ENCODE measurements at places on chromosomes 3 and 15.

- DNase-seq: no peak
These were observed 78.5 kb downstream of the MRPL46 start for GRCh38 chr15:88388686-88389085.

DNA sequence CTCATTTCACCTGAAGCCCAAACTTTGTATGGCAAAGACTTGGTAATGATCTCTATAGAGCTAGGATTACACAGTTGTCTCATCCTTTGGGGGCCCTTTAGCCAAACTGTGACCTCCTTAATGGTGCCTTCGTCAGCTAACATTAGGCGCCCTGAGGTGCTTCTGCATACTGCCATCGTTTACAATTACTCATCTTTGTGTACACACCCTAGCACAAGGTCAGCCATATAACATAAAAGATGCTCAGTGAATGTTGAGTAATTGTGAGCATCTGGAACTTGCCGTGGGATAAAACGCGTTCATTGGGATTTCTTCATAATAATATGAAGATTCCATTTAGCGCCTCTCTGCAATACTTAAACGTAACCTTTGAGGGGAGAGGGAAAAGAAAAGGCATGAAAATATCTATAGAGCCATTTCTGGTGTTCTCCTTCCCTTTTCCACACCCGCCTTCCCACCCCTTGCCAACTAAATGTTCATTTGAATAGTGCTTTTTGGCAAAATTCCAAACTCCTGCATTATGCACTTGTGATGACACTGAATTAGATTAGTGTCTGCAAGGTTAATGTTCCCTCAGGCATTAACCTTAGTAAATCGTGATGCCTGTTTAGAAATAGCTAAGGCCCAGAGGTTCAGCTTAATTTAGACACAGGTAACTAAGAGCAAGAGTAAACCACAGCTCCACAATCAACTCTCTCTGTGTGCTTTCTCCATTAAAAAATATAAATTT lies 990 bp upstream of the ZNF148 start:
- no peak for DNase-seq

- DNase-seq: no peak
These were observed 72.9 kb downstream of the CD200 start for GRCh38 chr3:112405845-112406244.

DNA sequence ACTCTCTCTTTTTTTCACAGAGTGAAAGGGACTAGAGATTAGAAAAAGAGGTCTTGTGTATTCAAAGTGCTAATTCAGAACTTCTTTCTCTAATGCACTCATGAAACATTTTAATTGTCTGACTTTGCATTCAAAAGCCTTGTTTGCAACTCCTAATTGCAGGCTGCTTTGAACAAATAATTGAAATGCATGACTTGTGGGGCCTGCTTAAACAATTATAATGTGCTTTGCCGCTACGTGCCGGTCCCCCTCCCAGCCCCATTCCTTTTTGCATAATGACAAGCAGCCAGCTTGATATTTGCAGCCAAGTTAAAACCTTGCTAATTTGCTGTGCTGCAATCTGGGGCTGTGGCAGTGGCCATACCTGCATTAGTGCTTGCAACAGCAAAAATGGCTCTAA lies 114.5 kb downstream of the FOXB1 start:
- DNase-seq: no peak

DNA sequence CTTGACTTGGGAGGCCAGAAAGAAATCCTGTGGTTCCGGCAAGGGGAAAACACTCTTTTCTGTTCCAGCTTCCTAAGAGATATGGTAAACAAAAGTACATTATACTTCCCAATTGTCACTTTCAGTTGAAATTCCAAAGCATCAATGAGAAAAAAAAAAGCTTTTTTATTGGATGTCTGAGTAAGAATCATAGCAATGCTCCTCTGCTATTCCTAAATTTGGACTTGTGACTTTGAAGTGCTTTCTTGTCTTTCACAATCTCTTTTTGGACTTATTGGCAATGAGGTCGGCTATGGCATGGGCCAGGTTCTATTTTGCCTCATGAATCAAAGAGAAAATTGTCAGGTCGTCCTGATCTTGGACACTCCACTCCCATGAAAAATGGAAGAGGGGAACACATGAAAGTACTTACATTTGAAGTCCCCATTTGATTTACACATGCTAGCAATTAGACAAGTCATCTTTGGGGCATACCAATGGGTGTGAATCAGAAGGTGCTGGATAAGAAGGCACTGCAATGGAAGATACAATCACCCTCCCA lies 170.5 kb downstream of the GREM1 start:
- no peak for DNase-seq

DNA sequence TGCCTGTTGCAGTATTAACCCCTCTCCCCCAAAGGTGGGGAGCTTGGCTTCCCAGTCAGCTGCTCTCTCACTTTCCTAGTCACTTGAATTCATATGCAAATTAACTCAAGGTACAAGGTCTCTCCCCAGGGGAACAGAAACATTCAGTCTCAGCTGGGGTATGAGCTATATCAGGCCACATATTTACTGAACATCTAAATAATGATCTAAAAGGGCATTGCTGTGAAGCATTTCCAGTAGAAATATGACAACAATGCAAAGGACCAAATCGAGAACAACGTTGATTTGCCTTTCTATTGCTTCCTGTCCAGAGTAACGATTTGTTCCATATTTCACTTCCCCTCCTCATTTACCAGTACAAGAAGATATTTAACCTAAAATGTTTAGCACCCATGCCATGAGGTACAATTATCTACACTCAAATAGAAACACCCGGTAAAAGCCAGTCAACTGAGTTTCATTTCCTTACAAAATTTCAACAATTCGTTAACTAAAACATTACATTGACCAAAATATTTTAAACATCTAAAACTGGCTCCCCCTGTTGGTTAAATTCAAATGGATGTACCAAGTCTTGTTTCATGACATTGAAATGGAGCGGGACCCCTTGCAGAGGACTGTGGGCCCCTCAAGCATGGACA lies 36.5 kb upstream of the KLHL6 start:
- no peak for DNase-seq

DNA sequence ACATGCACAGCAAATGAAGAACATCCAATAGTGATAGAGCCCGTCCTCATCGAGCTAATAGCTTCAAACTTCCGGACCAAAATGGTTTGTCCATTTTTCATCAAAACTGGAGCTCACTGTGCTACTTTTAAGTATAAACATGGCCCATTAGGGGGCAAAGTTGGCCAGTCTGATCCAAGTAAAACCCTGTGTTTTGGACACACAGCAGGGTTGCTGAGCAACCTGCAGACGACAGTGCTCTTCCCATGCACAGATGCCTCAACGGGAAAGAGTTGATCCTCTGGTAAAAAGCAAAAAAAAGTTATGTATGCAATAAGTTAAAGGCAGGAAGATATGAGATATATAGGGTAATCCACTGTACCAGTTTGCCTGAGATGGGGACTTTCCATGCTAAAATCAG lies 244.0 kb upstream of the THBS1 start:
- no peak for DNase-seq

DNA sequence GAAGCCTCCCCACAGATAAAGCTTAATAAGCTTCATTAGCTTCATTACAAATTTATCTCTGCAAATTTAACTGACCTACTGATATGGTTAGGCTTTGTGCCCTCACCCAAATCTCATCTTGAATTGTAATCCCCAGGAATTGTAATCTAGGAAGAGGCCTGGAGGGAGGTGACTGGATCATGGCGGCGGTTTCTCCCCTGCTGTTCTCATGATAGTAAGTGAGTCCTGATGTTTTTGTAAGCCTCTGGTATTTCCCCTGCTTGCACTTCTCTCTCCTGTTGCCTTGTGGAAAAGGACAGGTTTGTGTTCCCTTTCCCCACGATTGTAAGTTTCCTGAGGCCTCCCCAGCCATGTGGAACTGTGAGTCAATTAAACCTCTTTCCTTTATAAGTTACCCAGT lies 226.1 kb upstream of the TTC14 start:
- DNase-seq: no peak

DNA sequence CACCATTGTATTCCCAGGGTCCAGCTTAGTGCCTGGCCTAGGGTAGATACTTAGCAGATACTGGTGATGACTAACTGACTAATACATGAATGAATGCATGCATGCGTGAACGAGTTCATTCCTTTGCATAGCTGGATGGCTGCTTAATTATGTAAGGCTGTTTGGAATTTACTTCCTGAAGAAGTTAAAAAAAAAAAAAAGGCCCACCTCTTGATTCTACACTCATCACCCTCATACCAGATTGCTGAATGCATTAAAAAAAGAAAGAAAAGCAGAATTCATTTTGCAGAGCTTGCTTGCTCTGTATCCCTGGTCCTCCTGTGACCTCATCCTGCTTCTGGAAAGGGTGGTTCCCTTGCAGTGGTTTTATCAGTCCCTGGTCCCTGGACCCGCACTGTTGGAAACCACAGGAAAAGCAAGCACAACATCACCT lies 277.6 kb upstream of the CFAP20DC start:
- DNase-seq: no peak

- no peak for DNase-seq
These were observed 22.7 kb downstream of the KLHL6 start for GRCh38 chr3:183532620-183533411.

DNA sequence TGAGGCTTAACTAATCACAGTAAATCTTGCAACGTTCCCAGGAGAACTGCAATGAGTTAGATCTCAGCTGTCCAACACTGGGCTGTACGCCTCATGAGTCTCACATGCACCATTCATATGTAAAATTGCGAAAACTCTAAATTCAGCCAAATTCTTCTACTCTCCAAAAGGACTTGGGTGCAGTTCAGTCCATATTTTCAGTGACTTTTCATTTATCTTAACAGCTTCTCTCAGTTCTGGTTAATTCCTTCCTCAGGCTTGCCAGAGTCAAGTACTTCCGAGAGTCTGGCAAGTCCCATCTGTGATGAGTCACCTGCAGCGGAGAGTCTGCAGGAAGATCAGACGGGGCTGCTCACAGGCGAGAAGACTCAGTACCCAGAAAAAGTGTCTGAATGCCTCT lies 11.5 kb downstream of the CCDC80 start:
- DNase-seq: no peak

DNA sequence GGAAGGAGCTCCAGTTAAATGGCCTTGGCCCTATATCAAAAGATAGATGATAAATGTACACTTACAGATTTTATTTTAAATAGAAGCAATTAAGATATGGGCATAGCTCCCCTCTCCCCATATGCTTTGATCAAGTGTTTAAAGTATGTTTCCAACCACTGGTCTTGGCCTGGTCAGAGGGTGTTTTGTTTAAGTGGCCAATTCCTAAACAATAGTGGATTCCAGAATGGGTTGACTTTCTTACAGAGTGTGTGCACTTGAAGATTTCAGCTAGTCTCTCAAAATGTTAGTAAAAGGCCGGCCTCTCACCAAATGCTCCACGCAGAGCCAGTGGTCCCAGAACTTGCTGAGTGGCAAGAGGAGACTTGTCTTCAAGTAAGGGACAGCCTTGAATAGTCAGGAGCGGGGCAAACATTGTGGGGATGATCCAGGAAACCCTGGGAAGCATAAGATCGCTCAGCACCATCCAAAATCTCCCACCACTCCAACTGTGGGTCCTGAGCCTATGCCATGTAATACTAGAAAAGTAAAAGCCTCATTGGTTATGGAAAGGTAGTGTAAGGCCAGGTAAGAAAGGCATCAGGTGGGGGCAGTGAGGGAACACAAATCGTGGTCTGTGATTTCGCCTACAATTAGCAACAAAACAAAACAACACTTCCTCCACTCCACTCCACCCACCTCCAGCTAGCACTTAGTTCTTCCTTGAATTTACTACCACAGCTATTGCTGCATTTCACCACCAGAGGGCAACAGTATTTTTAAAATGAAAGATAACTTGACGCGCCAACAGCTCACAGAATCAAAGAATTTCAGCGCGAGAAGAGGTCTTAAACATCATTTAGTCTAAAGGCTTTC lies 4.8 kb downstream of the RARRES1 start:
- DNase-seq: peak; percentile 16

DNA sequence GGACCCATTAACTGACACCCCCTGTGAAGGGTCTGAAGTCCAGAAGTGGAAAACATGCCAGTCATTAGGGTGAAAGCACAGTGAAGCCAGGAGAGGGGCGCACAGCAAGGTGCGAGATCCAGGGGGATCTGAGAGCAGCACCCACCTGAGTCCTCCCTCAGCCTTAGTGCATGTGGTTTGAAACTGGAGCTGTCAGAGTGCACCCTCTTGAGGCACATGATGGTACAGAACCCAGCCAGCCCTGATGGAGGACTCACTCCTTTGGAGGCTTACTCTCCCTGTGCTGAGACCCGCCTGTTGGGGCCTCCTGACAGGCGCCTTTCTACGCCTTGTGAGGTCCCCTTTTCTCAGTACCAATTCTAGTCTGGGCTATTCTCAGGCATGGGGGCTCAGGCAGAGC lies 77.8 kb downstream of the IL20RB start:
- DNase-seq: no peak

GRCh38 chr3:134885877-134886621 lies 91.0 kb downstream of the EPHB1 start:
- DNase-seq: no peak

- no peak for DNase-seq
These were observed 56.4 kb downstream of the TMCC1 start for GRCh38 chr3:129837065-129837642.

DNA sequence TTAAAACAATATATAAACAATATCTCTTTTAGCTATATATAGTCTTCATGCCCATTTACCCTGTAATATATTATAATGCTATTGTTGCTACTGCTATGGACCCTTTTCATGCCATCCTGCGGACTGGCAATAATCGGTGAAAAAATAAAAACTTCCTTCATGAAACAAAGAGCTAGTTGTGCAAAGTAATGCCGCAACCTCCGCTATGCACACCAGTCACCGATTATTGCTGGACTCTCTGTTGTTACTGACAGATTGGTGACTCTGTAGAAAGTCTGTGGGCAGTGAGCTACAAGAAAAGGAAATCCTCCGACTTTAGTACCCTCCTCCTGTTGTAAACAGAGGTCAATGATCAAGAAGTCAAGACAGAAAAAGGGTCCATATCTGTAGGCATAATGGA lies 17.9 kb upstream of the ICE2 start:
- DNase-seq: no peak

DNA sequence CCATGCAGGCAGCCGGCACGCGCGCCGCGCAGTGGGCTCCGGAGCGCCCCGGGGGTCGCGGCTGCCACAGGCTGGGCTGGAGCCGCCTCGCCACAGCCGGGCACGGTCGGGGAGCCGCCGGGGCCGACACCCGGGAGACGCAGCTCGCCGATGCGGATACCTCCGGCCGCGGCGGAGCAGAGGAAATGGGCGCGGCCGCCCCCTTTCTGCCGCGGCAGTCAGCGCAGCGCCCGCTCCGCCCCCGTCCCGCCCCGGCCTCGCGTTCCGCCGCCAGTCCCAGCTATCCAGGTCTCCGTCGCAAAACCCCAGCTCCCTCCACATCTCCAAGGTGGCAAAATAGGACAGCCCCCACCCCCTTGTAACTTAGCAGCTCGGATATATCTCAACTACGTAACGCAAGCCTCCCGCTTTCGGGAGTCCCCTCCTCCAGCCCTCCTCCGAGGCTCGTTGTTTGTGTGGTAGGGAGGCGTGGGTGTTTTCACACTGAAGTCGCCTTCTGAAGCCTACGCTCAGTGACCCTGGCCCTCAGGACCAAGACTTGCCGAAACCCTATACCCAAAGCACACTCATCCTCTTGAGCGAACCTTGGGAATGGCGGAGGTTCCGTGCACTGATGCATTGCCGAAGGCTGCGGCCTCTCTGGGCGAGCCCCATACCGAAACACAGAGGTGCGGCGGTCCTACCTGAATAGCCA lies at the start of gene SH3BP5:
TSS of gene SH3BP5 (minus strand) at position 182 of the 694 bp plus-strand sequence. CDS start at position 4, 178 bp downstream.
- peak; percentile 73 for DNase-seq
